CD8-positive, alpha-beta memory T cell (primary cell): ENCODE measurements at places on chromosomes 13 and 19.
A peak's percentile ranks its signal among the peaks of the same experiment; 100 is the strongest.

GRCh38 chr19:12840091-12841079 is 2.1 kb downstream of the MAST1 start:
- DNase-seq: peak; percentile 53

GRCh38 chr19:2578391-2578890 is 102.5 kb downstream of the GADD45B start:
- no peak for DNase-seq

- no peak for DNase-seq
Measured at GRCh38 chr13:47216176-47216822, 319.4 kb upstream of the HTR2A start.

- DNase-seq: no peak
Measured at GRCh38 chr13:108003626-108004025, 211.7 kb downstream of the LIG4 start.

DNA sequence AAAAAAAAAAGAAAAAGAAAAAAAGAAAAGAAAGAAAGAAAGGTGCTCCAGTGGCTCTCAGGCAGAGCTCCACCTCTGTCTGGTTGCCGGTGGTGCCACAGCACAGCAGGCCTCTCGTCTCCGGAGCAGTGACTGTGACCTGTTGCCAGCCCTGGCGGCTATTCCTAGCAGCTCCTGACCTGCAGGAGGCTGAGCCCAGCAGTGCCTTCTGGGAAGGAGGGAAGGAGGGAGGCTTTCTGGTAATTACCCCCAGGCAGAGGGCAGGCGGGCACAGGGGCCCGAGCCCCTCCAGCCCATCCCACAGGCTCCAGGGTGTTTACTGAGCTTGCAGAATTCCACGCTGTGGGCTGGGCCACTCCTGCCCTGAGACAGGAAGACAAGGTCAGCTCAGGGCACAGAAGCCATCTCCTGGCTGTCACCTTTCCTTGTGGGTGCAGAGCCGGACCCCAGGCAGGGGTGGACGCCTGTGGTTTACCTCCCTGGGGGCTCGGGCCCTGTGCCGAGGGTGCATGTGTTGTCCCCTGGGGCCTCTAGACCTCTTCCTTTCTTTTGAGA is 77.9 kb downstream of the GNG7 start:
- DNase-seq: no peak

DNA sequence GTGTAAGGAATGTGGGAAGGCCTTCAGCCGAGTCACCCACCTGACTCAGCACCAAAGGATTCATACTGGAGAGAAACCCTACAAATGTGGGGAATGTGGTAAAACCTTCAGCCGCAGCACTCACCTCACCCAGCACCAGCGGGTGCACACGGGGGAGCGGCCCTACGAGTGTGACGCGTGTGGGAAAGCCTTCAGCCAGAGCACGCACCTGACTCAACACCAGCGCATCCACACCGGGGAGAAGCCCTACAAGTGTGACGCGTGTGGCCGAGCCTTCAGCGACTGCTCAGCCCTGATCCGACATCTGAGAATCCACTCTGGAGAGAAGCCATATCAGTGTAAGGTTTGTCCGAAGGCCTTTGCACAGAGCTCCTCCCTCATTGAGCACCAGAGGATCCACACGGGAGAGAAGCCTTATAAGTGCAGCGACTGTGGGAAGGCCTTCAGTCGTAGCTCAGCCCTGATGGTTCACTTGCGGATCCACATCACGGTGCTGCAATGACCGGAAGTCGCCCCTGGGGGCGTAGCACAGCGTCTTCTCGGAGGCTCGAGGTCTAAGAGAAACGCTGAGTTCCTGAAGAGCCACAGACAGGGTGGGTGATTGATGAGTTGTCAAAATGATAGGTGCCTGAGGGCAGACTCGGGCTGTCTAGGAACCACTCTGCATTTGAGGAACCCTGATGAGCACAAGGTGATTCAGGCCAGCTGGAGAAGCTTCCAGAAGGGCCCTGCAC is 12.2 kb downstream of the ZSCAN22 start:
- DNase-seq: peak; percentile 45

DNA sequence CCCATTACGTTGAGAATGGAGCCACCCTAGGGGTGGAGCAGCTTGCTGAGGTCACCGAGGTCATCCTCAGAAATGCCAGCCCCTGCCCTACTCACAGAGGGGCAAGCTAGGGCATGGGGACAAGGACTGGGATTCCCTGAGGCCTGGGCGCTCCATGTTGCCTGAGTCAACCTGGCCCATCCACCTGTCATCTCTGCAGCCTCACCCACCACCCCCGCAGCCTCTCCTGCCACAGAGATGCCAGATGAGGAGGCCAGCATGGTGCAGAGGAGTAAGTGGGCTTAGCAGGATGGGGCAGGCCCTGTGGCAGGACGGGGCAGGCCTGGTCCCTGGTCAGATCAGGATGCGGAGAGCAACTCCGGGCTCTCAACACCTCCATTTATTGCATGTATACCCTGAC is 9.5 kb downstream of the NKPD1 start:
- no peak for DNase-seq

- DNase-seq: no peak
Measured at GRCh38 chr19:57560049-57560491, 407 bp upstream of the ZNF550 start.

DNA sequence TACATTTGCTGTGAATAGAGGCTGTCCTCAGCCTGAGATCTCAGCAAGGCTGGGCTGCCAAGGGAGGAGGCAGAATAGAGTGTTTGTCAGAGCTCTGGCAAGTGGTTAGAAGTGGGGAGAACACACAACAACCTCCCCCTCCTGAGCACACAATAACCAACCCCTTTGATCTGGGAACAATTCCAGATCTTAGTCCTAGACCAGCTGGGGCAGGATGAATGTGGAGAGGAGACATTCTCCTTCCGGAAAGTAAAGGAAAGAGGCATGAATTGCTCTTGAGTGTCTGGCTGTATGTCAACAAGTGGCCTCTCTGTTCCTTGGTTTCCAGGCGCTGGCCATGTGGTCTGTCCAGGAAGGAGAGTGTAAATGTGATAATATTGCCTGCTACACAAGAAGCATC is 114.9 kb upstream of the TMTC4 start:
- no peak for DNase-seq

DNA sequence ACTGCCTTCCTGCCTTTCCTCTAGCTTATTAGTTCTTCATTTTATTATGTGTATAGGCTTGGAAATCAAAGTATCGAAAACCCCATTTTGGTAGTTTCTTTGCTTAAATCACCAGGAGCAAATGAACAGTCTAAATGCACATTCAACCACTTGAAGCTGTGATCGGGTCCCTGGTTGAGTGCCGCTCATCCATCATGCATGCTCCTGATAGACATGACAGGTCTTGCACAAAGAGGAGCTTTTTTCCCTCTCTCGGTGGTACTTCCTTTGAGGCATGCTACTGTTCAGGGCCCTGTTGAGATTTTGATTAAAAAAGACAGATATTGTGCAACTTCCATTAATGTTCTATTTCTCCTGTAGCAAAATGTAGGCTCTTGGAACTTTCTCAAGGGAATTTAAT is 185.8 kb downstream of the OLFM4 start:
- DNase-seq: no peak

- DNase-seq: no peak
Measured at GRCh38 chr13:35767256-35767976, 290.9 kb upstream of the MAB21L1 start.

DNA sequence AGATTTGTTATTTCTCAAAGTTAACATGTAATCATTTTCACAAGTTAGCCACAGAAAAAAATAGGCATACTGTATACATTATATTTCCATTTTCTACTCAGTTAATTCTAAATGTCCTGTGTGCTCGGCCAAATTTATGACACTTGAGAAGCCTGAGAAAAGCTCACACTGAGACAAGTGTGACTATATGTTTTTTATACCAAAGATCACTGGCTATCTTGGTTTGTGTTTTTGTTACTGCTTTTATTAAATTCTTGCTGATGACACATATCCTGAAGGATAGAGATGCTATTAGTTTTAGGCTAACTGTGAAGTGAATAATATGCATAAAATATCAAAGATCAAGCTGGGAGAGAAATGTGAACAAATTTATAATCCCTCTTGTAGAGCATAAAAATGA is 49.3 kb upstream of the IL17D start:
- DNase-seq: no peak

GRCh38 chr19:737591-738093 is 13.3 kb upstream of the MISP start:
- DNase-seq: peak; percentile 44

DNA sequence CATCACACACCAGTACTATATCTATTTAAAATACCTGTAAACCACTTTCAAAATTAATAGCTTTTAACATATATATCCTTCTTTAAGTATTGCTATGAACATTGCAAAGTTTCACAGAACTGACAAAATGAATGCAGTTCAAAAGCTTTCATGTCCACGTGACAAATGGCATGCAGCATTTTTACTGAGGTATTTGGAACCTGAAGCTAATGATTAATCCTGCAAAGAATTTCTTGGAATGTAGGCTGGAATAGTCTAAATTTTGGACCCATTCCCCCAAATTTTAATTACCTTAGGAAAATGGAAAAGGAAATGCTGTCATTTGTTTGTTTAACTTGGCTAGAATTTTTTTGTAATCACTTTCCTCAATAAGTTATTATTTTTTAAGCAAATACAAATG is 423.8 kb upstream of the GPC6 start:
- no peak for DNase-seq

GRCh38 chr13:99013951-99014350 is 36.1 kb upstream of the DOCK9 start:
- DNase-seq: no peak

GRCh38 chr13:33524086-33524485 is 238.5 kb upstream of the STARD13 start:
- DNase-seq: no peak

GRCh38 chr13:59829690-59830089 is 334.0 kb downstream of the DIAPH3 start:
- DNase-seq: no peak

GRCh38 chr19:16175954-16176353 is 2.6 kb upstream of the CIB3 start:
- DNase-seq: no peak
